ENCODE measurements at places on chromosomes 2 and 18. TPM values are rescaled to one million over a fixed set of nuclear protein-coding genes. Genes with fewer than 3 reads are reported as not detected.
A peak's percentile ranks its signal among the peaks of the same experiment; 100 is the strongest.

MAPK4 gene
- 2.1 TPM for polyA plus RNA-seq

DNA sequence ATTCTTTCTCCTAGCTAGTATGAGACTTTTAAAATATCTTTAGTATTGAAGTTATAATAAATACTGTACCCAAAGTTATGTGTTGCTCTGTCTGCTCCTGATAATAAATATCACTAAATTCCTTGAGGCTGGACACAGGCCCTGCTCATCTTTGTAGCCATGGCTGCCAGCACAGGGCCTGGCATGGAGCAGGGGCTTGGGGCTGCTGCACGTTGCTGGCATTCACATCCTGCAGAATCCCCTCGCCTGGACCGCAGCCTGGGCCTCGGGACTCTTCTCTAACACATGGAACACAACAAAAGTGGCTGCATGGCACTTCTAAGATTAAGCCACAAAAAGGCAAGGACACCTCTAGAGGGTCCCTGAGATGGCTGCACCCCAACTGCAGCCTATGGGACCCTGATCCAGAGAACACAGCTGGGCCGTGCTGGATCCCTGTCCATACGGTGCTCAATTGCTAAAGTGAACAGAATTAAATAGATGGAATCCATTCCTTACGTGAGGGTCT, 477.5 kb upstream of the MYT1L start:
- DNase-seq: no peak

DNA sequence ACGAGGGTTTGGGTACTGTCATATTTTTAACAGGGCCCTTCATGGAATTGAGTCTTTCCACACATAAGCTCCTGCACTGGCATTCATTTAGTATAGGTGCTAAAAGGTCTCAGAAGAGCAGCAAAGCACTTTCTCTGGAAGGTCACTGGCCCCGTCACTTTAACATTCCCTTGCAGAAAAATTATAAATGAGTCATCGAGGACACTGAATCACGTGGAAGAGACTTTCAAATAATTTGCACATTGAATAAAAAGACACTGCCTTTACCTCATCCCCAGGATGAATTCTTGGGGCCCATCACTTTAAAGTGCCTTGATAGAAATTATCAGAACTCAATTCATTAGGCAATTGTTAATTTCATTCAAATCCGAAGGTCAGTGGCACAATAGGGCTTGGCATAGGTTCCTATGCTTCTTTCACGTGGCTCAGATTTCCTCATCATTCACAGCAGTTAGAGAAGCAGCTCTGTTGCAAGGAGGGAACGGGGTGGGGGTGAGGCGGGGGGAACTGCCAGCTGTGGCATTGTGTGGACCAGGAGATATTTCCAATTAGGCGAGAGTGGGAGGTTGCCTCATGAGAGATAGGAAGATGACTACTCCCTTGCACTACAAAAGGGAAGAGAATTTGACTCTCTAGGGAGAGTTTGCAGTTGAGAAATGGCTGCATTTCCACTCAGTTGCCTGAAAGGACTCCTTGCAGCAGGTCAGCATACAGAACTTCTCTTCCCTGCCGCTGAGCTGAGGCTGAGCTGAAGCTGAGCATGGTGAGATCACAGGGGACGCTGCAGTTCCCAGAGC, 86.3 kb upstream of the NPAS2 start:
- DNase-seq: no peak

GRCh38 chr2:119338826-119339561, 27.6 kb downstream of the C2orf76 start:
- DNase-seq: no peak

STON1 gene
- polyA plus RNA-seq: 17.1 TPM

DNA sequence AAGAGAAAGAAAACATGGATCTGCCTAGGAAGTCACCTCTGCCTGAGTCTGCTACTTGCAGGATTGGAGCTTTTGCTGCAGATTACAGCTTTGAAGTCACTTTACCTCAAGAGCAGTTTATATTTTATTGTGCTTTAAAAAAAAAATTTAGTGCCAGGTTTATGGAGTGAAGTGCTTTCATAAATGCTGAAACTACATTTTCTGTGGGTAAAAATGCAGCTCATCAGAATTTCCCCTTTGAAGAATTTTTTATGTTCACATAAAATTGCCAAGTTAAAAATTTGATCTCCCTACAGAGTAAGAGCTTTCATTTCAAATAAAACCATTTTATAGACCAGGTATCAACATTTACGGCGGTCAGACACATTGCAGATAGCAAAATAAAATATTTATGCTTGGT, 25.2 kb downstream of the BCL2L11 start:
- no peak for DNase-seq

GRCh38 chr2:45770811-45771210, 119.3 kb downstream of the PRKCE start:
- peak; percentile 52 for DNase-seq

- no peak for DNase-seq
Measured at GRCh38 chr2:177129610-177130009, 83.0 kb upstream of the HNRNPA3 start.

SLC1A4 gene
- polyA plus RNA-seq: 8.0 TPM

TGFA gene
- 0.36 TPM for polyA plus RNA-seq

AMER3 gene
- polyA plus RNA-seq: 0.09 TPM

DNA sequence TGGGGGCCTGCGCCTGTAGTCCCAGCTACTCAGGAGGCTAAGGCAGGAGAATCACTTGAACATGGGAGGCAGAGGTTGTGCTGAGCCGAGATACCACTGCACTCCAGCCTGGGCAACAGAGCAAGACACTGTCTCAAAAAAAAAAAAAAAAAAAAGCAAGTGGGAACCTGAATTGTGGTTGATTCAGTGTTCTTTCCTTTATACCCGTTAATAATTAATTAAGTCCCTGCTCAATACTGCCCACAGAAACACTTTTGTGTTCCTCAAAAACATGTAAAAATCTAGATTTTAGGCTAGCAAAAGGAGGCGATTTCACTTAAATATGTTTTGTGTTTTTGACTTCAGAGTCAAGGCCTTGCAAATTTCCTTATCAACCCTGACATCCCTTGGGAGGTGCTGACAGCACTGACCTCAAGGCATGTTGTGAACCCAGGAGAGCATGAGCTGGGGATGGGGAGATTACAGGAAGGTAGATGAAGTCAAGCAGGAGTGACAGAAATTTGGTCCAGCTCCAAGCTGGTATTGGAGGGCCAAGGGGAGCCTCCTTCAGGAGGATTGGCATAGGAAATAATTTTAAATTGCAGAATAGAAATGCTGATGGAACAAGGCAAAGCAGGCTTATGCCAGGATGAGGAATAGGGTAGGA, 89.0 kb upstream of the PNPT1 start:
- no peak for DNase-seq

OSR1 gene
- 32.1 TPM for polyA plus RNA-seq

LYPD6B gene
- polyA plus RNA-seq: 29.0 TPM

- DNase-seq: no peak
Measured at GRCh38 chr18:35215026-35215425, 25.8 kb upstream of the ZNF397 start.

PLEKHM3 gene
- 13.4 TPM for polyA plus RNA-seq

GRCh38 chr2:10265329-10266132, 37.2 kb upstream of the HPCAL1 start:
- DNase-seq: no peak

- no peak for DNase-seq
Measured at GRCh38 chr18:7908681-7909299, 341.7 kb downstream of the PTPRM start.
